GDM1 (cell line): ENCODE measurements at places on chromosomes 1 and 21.

- DNase-seq, result no peak
Measured at GRCh38 chr1:246583448-246584185, 17.4 kb downstream of the CNST start.

DNA sequence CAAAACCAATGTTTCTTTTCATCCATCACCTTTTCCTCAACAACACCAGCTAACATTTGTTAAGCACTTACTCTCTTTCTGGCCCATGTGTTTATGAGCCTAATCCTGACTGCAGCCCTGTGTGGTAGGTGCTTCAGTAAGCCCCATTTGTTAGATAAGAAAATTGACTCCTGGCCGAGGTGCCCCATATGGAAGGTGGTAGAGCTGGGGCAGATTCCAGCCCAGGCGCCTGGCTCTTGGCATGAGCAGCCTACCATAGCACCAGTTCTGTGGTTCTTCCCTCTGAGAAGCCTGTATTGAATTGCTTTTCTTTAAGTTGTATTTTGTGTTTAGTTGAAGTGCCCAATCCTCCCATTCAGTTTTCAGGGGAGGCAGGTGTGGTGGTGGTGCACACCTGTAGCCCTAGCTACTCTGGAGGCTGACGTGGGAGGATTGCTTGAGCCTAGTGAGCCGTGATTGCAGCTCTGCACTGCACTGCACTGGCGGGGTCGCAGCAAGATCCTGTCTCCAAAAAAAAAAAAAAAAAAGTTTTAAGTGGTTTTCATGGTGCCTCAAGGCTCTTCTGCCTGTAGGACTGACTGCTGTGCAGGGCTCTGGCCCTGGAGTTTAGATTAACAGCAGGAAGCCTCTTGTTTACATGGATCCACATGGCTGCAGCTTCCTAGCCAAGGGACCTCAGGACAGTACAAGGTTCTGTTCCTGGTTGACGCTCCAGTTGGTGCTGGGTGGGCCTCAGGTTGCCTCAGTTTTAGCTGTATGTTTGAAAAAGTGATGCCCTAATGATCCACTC, 125.9 kb downstream of the MRPS6 start:
- DNase-seq, result no peak

DNA sequence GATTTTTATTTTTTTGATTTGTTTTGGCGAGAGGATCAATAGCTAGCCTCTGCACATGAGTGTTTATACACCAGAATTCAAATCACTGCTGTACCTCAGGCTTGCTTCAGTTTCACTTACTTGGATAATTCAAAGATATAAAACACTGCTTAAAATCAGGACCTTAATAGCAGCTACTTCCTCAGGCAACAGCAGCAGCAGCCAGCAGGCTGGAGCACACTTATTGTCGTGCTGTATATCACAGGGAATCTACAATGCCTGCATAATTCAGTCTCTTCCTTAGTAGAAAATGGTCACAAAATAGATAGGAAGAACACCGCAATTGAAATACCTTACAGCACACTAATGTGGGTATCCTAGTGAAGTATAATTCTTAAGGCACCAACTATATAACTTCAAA, 497.3 kb downstream of the NEGR1 start:
- no peak for DNase-seq

- peak; percentile 81 for DNase-seq
Measured at GRCh38 chr1:107965110-107965991, at the start of gene VAV3. VAV3 (minus strand) TSS chr1:107965180; CDS start chr1:107964869, 311 bp downstream.

DNA sequence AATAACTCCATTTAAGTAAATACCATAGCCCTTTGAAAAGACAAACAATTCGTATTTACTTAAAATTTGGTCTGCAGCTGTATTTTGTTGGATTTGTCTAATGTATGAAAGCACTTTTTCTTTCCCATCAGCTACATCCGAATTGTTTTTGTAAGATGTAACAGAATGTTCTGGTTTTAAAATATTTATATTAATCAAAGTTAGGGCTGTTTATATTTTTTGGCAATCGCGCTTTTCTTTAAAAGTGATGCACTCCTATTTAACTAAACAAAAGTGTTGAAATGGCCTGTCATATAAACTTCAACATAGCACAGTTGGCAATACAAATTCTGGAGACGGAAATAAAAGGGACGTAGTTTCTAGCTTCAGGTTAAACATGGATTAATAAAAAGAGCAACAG, 216.3 kb upstream of the ADGRL2 start:
- DNase-seq, result no peak

DNA sequence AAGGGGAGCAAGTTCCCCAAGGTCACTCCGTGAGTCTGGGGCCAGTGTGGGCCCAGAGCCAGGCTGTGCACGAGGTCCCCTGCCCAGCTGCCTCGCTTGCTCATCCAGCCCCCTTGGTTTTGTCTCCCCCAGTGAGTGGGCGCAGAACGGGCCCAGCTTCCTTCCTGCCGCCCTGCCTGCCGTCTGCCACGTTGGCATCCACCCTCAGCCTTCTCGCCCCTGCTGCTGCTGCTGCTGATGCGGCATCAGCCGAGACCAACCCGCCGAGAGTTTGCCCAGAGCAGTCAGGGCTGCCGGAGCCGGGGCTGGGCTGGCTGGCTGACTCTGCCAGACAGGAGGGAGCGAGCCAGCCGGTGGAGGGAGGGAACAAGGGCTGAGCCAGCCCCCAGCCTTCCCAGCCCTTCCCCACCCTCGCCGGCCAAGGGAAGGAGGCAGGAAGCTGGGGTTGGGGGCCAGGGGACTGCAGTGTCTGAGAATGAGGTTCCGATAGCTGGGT, 31.4 kb upstream of the WASF2 start:
- peak; percentile 42 for DNase-seq

- DNase-seq, result no peak
Measured at GRCh38 chr1:200411406-200412257, 1.8 kb upstream of the ZNF281 start.

DNA sequence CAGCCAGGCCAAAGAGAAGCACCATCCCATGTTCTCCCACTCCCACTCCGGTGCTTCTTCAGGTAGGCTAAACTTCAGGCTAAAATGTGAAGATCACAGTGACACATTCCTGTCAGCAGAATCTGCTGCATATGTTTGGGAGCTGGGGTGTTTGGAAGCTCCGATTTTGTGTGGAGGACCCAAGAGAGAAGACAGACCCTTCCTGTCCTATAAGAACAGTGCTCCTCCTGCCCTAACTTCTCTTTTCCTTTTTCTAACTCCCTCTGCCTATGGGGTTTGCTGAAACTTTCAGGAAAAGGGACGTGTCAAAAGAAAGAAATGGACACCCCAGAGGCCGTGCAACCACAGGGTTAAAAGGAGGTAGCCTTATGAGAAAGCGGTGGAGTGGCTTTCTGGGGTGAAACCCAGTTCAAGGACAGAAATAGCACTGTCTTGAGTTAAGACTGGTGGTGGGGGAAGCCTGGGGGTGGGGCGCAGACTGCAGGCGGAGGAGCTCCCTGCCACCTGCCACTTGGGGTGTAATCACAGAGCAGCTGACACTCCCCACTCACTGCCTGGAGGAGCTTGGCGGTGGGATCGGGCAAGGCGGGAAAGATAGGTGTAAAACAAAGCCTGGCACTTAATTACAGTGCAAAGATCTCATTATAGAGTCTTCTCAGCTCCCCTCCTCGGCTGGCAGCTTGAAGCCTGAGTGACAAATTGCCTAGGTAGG, 645 bp upstream of the TLR5 start:
- no peak for DNase-seq

- no peak for DNase-seq
Measured at GRCh38 chr1:39522661-39523567, 31.5 kb downstream of the BMP8A start.

GRCh38 chr1:89363196-89363595, 663 bp upstream of the GBP6 start:
- no peak for DNase-seq

DNA sequence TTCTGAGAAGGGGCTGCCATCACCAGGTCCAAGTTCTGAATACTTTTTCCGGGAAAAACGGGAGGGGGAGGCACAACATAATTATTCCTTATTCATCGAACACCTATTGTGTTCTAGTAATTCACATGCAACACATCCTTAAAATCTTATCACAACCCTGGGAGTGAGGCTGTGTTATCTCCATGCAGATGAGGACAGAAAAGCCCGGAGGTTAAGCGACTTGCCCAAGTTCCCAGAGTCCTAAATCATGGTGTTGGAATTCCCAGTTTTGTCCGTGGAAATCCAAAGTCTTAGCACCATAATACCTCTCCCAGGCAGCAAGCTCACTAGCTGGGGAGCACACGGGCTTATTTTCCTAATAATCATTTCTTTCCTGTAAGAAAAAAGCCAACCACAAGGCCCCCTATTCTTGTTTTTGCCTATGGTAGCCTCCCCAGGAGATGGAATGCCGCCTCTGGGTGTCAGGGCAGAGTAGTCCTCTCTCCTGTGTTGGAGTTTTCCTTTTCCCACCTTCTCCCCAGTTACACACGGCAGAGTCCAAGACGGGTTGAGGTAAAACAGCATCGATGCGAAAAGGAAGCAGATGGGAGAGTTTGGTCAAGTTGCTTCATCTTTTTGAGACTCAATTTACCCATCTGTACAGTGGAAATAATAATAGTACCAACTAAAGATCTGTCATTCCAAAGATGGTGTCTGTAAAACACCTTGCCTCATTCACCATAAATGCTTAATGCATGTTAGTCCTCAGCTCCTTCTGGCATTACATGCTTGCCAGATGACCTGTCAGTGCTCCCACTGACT, 228.0 kb upstream of the TMEM51 start:
- DNase-seq, result no peak

- no peak for DNase-seq
Measured at GRCh38 chr1:164477343-164477742, 81.6 kb upstream of the PBX1 start.

DNA sequence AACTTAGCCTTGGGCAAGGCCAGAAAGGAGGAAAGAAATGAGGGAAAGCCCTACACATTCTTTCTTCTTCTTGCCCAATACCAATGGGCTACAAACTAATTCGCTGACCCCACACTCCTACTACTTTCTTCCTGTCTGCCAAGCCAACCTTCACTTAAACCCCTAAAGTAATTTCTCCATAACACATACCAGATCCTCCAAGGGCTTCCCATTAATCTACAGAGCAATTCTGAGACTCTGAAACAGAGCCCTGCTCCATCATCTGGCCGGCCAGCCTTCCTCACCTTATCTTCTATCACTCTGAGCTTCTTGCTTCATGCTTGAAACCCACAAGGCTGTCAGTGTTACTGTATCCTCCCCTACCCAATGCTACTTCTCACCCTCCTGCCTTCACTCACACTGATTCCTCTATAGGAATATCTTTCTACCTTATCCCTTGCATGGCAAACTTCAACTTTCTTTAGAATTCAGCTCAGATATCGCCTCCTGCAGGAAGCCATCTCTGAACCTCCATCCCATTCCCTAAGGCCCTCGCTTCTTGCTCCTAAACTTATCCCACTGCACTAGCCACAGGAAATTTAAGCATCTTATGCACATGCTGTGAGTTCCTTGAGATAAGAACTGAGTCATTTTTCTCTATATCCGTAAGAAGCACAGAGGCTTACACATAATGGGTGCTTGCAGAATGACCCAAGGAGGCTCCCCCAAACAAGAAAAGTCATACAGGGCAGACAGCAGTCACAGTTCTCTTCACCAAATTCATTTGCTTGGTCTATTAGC, 81.9 kb downstream of the JAK1 start:
- no peak for DNase-seq

DNA sequence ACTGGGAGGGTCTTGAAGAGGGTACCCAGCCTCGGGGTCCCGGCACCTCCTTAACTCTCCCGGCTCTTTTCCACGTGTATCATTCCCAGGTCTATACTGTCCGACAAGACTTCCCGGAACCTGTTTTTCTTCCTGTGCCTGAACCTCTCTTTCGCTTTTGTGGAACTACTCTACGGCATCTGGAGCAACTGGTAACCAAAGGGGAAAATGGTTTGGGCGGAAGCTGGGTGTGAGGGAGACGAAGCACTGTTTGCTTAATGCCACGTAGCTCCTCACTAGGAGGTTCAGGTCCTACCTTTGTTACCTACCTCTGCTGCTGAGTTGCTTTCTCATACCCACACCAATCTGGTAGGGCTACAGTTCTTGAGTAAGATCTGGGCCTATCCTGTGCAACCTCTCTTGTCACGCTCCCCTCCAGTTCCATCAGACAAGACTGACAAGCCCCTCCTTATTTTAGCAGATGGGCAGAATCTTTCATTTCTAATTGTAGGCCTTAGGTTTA, 642 bp downstream of the SLC30A7 start:
- DNase-seq, result peak; percentile 9

- no peak for DNase-seq
Measured at GRCh38 chr21:17769447-17769845, 49.7 kb downstream of the C21orf91 start.

GRCh38 chr1:6686294-6686693, 15.3 kb downstream of the DNAJC11 start:
- DNase-seq, result no peak

- DNase-seq, result no peak
Measured at GRCh38 chr1:196278816-196279215, 329.4 kb downstream of the KCNT2 start.

GRCh38 chr1:44693900-44694299, 19.4 kb downstream of the ARMH1 start:
- no peak for DNase-seq

DNA sequence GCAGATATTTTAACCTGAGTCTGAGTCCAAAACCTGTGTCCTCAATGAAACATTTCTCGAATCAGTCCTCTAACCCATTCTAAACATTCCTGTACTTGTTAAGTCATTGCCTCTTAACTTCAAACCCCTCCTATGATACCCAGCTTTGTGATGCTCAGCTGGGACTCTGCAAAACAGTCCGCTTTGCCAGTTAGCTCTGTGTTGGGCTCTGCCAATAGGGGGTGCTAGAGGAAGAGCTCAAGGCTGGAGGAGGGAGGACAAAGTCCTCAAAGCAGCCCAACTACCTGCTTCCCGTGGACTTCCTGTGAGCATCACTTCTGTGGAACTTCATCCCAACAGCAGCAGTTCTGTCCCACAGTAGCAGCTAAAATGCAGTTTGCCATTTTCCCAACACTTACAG, 38.1 kb upstream of the SYT14 start:
- no peak for DNase-seq

GRCh38 chr1:83098791-83099190, 900.1 kb downstream of the TTLL7 start:
- no peak for DNase-seq

- no peak for DNase-seq
Measured at GRCh38 chr1:245578771-245579170, 424.0 kb downstream of the KIF26B start.
